Daoy (cell line): ENCODE measurements at places on chromosomes 2 and 18.

- no peak for DNase-seq
Observed at GRCh38 chr2:45919160-45919650, 267.7 kb downstream of the PRKCE start.

- no peak for DNase-seq
Observed at GRCh38 chr2:203687165-203687564, 19.3 kb upstream of the CD28 start.

- peak; percentile 85 for DNase-seq
Observed at GRCh38 chr18:44733069-44733753, 52.5 kb downstream of the SETBP1 start.

- DNase-seq = peak; percentile 64
Observed at GRCh38 chr18:22282311-22283115, 113.1 kb downstream of the GATA6 start.

GRCh38 chr2:160509016-160509415, 15.4 kb upstream of the RBMS1 start:
- no peak for DNase-seq

GRCh38 chr2:36059691-36060090, 295.9 kb upstream of the CRIM1 start:
- DNase-seq = no peak

DNA sequence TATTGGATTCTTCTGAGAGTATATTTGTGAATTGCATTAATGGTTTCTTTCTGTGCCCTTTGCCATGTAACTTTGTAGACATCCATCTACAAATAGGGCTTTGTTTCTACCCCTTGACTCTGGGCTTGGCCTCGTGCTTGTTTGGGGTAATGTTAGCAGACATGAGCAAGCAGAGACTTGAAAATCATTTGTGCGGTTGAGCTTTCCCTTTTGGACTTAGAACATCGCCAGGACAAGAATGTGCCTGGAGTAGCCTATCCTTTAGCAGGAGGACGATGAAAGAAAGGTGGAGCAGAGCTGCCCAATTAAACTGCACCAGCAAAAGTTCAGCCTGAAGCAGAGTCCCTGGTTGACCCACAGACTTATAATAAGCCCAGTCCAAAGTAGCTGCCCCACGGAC, 785.9 kb downstream of the EPHA4 start:
- DNase-seq = no peak

GRCh38 chr2:240579771-240580614, 6.5 kb upstream of the CAPN10 start:
- peak; percentile 84 for DNase-seq

- no peak for DNase-seq
Observed at GRCh38 chr2:235857598-235857997, 310.6 kb downstream of the GBX2 start.

GRCh38 chr2:18833941-18834340, 244.6 kb upstream of the NT5C1B start:
- DNase-seq = no peak

DNA sequence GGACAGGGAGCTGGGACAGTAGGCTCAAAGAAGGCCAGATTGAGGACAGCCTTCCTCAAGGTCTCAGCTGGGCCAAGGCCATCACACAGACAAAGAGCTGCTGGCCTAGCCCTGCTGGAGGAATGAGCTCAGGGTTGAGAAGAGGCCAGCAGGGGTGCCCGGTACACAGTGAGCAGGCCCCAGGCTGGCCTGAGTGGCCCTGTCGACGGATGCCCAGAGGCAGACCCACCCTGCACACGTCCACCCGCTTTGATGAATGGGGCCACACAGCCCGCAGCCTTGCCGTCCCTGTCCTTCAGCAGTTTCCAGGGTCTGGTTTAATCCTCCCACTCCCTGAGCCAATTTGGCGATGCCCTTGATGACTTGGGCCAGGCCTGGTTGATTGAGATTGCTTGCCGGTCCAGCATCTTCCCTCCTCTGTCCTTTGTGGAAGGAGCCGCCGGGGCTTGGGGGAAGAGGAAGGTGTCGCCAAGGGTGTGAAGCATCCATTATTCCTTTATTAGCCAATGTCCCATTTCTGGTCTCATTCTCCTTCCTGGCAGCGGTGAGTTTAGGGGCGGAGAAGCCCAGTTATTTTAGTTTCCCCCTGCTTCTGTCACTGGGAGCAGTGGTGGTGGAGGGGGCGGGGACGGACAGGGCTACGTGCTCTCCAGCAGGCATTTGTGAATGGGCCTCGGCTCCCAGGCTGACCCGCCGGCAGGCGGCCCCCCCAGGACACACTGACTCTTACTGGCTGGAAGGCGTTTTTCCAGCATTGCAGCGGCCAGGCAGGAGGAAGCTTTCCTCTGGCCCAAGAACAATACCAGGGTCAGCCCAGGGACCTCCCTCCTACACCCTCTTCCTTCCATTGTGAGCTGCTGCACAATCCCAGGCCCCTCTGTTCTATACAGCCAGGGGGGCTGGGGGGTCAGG, 141.8 kb downstream of the CTIF start:
- no peak for DNase-seq

GRCh38 chr2:653645-654425, 23.4 kb downstream of the TMEM18 start:
- DNase-seq = no peak

DNA sequence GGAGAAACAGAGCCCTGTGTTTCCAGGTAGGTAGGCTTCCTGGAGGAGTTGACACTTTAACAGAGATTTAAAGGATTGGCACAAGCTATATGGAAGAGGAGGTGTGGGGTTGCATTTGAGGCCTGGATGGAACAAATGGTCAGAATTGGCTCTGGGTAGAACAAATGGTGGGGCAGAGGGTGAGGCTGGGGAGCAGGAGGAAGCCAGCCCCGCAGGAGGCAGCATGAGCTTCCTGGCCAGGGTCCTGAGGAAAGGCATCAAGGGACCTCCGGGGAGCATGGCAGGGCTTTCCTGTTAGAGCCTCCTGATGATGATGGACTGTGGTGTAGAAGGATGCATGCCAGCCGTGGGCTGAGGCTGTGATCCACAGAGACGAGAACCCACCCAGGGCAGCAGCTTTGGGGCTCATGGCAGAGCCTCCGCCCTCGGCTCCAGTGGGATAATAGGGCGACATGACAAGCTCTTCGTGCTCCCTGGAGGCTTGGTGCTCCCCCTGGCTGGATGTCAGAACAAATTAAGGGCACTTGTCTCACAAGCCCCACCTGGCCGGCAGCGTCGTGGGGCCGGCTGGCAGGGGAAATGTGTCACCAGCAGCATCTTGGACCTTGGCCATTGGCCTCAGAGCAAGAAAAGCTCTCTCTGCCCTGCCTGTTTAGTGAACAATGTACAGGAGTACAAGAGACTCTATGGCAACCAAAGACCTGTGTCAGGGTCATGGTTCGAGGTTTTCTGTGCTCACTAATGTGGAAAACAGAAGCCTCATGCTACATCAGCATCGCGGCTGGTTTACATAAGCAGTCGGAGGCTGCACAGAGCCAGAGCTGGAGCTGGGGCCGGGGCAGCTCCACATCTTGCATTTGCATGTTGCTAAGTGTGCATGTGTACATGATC, 153.5 kb downstream of the MYCN start:
- peak; percentile 30 for DNase-seq

- DNase-seq = no peak
Observed at GRCh38 chr2:46169467-46169866, 127.7 kb upstream of the EPAS1 start.

DNA sequence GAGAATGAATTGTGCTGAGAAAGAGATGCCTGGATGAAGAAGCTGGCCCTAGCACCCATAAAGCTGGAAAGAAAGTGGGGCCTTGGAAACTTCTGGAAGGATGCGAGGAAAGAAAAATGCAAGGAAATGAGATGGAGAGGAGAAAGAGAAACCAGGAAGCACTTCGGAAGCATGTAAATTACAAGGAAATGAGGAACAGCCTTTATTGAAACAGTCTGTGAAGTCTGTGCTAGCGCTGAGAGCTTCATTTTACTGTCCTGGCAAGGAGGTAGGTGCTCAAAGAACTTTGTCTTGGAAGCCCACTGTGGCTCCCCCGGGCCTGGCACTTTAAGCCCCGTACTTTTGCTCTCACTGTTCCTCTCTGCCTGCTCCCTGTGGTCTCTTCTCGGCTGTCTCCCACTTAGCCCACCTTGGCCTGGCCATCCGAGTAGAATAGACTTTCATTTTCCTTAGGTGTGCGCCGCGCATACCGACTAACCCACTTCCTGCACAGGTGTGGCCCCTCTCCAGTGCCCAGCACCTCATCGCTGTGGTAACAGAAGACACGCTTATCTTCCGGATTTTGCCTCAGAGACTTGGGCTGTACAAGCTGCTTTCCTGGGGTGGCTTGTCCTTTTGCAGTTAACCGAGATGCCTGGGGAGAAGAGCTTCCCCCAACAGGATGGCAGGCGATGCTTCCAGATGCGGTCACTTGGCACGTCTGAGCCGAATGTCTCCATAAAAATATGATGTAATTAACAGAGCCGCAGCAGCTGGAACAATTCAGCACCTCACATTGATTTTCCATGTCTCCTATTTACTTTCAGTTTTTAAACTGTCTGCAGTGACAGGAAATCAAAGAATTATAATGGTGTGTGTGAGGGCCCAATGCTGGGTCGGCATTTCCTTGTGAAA, 199.6 kb downstream of the HRH4 start:
- peak; percentile 24 for DNase-seq

DNA sequence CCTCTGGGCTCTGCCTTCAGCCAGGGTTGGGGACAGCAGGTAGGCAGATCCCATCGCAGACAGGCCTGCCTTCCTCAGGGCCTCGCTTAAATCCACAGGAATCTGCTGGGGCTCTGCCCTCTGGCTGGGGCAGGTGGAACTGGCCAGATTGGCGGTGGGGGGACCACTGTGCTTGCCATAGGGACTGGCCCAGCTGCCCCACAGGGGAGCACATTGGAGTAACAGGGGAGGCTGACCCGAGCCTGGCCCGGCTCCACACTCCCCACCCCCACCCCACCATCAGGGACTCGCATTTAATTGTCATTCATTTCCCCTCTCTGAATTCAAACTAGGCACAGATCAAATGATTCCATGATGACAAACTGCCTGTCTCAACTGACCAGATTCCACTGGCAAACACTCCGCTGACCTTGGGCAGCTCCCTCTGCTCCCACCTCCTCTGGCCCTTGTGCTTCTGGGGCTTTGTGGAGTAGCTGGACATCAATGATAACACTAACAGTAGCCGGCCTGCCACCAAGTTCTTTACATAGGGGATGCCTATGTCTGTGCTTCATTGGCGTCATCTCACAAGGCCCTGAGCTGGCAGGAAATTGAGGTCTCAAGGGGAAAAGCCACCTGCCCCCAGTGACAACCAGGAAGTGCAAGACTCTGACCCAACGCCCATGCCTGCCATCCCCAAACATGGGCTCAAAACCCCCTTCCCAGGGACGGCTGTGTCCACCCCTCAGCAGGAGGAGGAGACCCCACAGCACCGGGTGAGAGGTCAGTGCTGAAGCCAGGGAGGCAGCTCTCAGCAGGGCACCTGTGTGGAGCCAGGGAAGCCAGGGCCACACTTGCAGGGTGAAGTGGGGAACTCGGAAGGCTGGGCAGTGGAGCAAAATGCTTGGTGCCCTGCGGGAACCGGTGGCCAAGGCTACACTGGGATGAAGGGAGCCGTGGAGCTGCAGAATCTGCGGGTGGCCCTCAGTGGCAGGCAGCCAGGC, 2.1 kb upstream of the B3GNT7 start:
- no peak for DNase-seq

DNA sequence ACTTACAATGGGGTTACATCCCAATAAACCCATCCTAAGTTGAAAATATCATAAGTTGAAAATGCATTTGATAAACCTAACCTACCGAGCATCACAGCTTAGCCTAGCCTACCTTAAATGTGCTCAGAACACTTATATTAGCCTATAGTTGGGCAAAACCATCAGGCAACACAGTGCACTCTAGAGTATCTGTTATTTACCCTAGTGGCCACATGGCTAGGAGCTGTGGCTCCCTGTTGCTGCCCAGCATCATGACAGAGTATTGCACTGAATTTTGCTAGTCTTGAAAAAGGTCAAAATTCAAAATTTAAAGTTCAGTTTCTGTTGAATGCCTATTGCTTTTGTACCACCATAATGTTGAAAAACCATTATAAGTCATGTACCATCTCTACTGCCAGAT, 482.7 kb upstream of the ZEB2 start:
- DNase-seq = no peak

- DNase-seq = peak; percentile 86
Observed at GRCh38 chr2:23452853-23453420, 68.0 kb downstream of the KLHL29 start.

DNA sequence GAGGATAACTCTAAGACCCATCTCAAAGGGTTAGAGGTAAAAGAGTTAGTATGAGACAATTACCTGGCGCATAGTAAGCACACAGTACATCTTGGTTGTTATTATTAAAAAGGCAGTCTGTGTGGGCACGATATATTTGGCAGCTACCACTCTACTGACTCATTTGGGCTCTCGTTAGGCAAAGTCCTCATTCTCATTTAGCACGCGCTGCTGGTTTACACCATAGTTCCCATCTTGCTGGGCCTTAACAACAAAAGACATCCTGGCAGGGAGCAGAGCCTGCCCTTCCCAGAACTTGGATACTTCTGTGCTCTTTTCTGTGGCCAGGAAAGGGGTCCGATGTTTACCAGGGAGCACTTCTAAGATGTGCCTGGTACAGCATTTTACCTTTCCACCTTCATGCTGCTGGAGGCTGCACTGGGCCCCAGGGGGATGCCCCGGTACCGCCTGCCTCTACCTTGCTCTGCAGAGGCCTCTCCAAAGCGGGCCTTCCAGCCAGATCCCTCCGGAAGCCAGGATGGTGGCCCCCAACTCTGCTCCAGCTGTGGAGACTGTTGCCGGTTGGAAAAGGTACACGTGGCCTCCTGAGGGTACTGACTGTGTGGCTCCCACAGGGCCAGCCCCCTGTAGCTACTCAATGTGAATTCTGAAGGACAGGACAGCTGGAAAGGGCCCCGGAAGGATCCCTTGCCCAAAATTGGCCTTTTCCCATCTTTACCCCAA, 15.0 kb downstream of the GLI2 start:
- DNase-seq = peak; percentile 51

DNA sequence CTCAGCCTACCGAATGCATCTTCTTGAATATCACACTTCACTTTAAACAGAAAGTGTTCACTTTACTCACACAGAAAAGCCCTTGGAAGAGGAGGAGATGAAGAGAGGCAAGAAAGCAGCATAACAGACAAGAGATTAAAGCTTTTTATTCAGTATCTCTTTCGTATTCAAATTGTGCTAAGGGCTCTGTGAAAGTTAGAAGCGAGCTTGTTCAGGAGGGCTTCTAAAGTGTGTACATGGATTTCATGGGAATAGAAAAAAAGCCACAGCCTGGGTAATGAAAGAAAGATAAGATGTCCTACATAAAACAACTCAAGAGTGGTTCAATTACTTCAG, 531.9 kb downstream of the TMEM182 start:
- no peak for DNase-seq

DNA sequence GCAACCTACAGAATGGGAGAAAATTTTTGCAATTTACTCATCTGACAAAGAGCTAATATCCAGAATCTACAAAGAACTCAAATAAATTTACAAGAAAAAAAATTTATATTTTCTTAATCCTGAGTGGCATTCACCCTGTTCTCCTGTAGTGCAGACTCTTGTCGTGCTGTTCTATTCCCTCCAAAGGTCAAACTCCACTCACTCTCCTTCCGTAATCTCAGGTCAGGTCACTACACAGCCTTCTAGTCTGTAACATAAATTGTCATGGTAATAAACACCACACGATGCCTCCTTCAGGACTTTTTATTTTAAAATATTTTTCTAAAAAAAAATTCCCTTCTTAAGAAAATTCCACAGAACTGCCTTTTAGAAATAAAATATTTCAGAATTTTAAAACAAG, 417.9 kb upstream of the GCFC2 start:
- no peak for DNase-seq

- no peak for DNase-seq
Observed at GRCh38 chr2:147433822-147434221, 411.0 kb upstream of the ACVR2A start.

- DNase-seq = no peak
Observed at GRCh38 chr18:80244167-80244566, 3.1 kb downstream of the PARD6G start.
